ENCODE measurements at places on chromosomes 4 and X.

DNA sequence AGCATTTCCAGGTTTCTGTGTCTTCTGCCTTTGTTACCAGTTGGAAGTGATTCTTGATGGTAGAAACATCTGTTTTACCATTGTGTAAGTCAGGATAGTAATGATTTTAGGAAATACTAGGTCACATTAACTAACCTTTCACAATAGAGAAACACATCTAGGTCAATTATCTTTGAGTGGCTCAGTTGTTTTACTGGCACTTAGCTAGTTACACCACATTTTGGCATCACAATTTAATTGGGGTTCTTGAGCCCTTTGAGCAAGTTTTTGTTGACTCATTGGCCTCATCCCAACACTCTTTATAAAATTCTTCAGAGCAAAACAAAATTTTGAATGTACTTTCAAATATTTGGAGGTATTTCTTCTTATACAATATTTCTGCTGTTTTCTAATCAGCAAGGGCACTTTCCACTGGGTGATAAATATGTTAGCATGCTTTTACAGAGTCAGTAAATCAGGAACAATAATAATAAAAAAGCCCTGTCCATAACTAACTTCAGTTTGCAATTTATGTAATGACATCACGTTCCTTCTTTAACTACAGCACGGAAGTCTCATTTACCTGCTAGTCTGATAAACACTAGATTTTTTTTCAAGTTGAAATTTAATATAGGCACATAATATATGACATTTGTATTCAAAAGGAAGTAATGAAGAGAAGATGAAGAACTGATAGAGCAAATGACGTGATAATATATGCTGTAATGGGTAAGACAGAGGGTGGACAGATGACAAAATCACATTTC is 64.8 kb upstream of the GK2 start:
- no peak for DNase-seq

GRCh38 chr4:15558561-15558960 is 88.9 kb downstream of the CC2D2A start:
- no peak for DNase-seq

DNA sequence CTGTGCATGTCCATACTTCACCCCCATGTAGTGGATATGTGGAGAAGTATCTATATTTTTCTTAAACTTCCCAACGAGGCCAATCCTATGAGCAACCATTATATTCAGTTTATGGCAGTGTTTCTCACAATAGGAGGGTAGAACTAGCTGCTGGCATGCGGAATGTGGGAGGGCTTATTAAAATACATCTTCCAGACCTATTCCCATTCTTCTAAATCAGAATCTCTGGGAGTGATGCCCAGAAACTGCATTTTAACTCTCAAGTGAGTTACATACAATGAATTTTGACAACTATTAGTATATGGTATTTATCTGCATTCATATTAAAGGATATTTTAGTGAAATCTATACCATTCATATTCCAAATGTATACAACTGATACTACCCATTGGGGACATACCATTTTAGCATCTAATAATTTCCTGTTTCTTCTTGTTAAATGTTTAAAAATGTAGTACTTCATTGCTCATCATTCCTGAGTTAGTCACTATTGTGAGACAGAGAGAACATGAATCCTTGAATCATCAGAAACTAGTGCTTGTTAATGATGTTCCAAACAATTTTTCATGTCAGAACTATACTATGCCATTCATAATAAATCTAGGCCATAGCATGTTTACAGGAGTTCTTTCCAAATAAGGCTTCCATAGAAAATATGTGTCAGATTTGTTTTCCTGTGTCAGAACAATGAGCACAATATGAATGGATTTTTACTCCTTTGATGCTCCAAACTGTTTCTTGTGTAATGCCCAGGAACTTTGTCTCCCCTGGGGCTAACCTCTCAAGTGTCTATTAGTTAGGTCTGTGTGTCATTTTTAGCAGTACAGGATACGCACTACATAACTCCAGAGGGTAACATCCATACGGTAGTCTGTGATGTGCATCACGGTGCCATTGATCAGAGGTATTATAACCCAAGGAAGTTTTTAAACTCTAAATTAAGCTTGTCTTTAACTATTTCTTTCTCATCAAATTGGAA is 198.8 kb upstream of the BMP3 start:
- no peak for DNase-seq

DNA sequence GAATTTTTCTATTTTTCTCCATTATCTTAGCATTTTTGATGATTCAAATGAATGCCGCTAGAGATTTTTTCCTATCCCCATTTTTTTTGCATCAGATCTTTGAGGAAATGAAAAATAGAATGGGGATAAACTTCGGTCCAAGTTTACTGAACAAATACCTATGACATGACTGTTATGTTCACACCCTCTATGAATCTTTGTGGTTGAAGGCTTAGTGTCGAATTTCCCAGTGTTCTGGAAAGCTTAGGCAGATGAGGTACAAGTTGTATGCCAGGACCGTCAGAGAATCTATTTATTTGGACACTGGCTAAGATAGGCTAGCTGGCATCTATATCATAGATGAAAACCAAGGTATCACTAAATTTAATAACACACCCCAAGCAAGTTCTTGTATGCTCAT is 123.4 kb downstream of the SPCS3 start:
- no peak for DNase-seq

DNA sequence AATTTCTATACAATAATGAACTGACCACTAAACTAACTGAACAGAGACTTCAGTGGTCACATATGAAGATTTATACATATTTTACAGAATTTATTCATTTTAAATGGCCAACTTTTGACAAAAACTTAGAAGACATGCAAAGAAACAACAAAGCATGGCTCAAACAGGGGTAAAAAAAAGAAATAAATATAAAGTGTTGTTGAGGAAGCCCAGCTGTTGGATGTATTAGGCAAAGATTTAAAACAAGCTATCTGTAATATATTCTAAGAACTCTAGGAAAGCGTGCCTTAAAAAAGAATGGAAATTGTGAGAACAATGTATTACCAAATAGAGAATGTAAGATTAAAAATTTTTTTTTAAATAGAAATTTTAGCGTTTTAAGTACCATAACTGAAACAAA is 210.9 kb upstream of the HTR2C start:
- no peak for DNase-seq

- no peak for DNase-seq
Observed at GRCh38 chr4:56704089-56704871, 23.2 kb upstream of the HOPX start.

DNA sequence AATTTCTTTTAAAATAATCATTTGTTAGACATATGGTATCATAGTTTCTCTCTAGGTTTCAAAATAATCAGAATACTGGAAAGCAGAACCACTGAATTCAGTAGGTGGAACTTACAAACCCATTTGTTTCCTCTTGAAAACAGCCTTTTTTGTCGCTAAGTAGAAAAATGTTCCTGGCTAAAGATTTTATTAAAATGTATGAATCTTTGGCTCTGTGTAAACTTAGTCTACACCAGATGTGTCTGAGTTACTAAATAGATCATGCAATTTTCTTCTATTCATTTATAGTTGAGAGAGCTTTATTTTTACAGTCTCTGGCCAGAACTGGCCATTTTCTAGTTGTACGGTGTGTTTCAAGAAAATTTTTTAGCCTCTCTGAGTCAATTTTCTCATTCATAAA is 1.0 kb downstream of the CYSLTR1 start:
- no peak for DNase-seq

Data from ELF-1 (cell line).